ENCODE measurements at places on chromosomes 2 and 18.

DNA sequence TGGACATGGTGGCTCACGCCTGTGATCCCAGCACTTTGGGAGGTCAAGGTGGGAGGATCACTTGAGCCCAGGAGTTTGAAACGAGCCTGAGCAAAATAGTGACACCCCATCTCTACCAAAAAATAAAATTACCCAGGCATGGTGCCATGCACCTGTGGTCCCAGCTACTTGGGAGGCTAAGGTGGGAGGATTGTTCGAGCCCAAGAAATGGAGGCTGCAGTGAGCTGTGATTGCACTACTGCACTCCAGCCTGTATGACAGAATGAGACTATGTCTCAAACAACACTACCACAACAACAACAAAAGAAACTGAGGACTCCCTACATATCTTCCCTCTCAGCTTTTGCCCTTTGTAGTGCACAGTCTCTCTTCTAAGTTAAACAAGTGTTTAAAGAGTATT lies 53.3 kb upstream of the UPP2 start:
- DNase-seq = no peak

DNA sequence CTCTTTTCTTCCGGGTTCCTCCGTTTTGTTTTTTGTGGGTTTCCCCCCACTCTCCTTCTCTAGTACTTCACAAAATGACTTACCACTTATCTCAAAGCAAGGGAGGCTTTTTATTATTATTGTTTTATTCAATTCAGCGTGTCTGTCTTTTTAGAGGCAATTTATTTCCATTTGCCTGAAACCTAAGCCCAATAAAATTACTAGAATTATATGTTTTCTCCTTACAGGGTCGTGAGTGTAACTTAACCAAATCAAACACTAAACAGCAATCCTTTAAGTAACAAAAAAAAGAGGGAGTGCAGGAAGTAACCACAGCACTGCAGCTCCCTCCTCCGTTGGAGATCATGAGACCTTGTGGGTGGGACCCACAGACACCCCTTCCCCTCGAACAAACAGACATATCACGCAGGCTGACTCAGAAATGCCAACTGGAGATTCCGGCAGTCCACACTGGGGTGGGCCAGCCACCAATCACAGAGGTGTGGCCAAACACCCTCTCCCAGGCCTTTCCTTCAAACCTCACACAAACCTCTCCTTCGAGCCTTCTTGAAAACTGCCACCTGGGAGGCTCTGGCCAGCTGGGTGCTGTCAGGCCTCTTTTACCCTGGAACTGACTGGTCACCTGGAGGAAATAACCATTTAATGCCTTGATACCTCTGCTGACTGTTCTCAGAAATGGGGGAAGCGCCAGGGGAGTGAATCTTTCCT lies 207.1 kb upstream of the SMAD2 start:
- no peak for DNase-seq

- no peak for DNase-seq
Measured at GRCh38 chr2:162029287-162029901, 44.6 kb downstream of the DPP4 start.

DNA sequence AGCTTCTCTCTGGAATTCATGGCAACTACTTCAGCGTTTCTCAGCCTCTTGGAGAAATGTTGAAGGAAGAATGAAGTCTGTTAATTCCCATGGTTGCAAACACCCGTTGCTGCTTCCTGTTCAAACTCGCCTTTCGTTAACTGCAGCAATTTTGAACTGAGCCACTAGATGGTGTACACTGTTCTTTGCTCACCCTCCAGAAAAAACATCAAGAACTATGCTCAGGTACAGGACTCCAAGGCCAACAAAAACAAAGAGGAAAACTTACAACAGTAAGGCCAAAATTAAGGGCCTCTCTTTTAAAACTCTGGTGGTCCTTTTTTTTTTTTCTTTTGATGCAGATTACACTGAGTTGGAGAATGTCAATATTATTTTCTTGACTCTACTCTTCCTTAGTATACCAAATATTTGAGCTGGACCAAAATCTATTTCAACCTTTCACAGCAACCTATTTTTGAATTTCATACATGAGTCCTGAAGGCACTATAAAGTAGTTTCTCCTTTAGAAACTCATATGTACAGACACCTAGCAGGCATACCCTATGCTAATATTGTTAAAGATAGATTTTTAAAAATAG lies 58.2 kb downstream of the KLHL14 start:
- DNase-seq = peak; percentile 8

- no peak for DNase-seq
Measured at GRCh38 chr2:46032161-46032813, 264.9 kb upstream of the EPAS1 start.

- no peak for DNase-seq
Measured at GRCh38 chr2:180495606-180496005, 484.8 kb upstream of the UBE2E3 start.

DNA sequence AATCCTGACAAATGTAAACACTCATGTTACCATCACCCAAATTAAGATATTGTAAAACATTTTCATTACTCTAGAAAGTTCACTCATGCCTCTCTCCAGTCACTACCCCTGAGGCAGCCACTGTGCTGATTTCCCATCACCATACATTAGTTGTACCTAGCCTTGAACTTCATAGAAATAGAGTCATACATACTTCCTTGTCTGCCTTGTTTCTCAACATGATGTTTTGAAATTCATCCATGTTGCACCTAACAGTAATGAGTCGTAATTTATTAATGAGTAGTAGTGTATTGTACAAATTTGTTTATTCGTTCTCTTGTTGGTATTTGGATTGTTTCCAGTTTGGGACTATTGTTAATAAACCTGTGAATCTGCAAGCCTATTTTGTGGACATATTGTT lies 49.0 kb upstream of the TWSG1 start:
- DNase-seq = no peak

DNA sequence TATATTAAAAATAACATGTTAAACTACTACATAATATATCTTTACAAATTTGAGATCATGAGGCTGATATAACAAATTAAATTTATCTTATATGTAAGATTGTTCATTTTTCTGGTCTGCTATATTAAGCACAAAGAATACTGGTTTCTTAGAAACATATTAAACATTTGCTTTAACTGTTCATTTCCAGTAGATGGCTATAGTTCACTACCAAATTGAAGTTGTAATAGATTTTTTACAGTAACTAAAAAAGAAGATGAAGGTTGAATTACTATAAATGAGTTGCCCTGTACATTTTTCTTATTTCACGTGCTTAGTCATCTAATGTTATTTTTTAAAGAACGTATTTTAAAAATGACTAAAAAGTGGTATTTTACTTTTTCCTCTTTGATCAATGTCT lies 57.0 kb downstream of the ZNF407 start:
- DNase-seq = no peak

DNA sequence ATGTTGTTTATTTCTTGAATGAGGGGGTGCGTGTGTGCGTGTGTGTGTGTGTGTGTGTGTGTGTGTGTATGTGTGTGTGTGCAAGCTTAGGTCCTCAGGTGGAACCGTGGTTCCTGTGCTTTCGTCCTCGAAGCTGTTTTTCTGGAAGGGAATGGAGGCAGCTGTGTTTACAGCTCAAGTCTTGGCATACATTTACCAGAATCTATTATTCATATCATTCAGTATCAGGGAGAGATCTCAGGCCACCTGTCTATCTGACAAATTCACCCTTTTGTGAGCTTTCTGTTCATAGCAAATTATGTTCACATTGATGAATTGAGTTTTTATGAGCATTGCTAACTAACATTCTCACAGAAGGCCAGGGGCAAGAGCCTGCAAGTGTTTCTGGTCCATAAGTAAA lies 550.4 kb downstream of the ARHGAP15 start:
- DNase-seq = no peak

- no peak for DNase-seq
Measured at GRCh38 chr2:113711851-113712250, 44.6 kb downstream of the SLC35F5 start.

DNA sequence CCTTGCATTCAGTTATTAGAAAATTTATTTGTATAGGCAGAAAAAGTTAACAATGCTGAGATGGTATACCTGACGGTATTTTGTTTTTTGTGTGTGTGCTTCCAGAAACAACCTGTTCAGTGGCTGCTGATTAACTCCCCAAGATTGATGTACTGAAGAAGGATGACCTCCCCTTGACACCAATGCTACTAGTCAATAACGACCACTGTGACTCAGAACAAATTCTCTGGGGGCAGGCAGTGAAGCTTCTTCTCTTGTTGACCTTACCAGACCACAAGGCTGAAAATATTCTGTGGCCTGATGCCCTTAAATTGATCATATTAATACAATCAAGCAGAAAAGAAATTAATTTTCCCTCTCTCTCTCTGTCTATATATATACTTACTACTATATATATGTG lies 1182.9 kb upstream of the CRIM1 start:
- DNase-seq = no peak

DNA sequence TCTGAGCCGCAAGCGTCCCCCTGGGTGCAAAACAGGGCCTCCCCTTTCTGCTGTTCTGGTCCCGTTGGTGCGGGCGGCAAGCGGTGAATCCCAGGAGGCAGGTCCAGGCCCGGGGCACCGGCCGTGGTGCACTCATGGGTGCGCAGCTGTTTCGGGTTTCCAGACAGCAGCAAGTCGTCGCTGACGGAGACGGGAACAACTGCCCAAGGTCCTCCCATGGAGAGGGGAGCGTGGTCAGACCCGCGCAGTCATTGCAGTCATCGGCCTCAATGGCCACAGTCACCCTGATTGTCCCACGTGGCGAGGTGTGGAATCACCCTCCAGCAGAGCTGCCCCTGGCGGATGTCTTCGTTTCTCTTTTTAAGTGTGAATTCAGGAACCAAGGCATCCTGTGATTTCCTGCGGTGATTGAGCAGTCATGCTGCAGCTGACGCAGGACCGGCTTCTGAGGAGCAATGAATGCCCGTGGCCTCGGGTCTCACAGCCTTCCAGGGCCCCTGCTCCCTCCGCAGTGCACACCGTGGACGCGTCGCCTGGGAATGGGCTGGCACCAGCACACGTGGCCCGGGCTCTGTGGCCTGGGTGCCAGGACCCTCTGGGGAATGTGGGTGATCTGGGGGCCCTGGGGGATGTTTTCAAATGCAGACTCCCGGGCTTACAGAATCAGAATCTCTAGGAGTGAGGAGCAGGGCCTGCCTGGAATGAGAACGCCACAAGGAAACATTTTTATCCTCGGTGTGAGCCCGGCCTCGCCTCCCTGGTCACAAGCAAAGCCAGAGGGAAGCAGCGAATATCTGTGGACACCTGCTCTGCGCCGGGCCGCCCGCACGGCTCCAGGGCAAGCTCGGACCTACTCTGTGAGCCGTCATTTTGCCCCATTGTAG lies 244.2 kb upstream of the SALL3 start:
- no peak for DNase-seq

GRCh38 chr18:60861575-60861974 lies 471.7 kb upstream of the CDH20 start:
- DNase-seq = no peak

GRCh38 chr2:11212645-11213044 lies 57.4 kb downstream of the SLC66A3 start:
- DNase-seq = no peak

Measured in AG09309 (cell line).